ENCODE measurements at places on chromosomes 6 and 20.

- DNase-seq, result no peak
Measured at GRCh38 chr20:49799698-49800097, 12.9 kb upstream of the SLC9A8 start.

DNA sequence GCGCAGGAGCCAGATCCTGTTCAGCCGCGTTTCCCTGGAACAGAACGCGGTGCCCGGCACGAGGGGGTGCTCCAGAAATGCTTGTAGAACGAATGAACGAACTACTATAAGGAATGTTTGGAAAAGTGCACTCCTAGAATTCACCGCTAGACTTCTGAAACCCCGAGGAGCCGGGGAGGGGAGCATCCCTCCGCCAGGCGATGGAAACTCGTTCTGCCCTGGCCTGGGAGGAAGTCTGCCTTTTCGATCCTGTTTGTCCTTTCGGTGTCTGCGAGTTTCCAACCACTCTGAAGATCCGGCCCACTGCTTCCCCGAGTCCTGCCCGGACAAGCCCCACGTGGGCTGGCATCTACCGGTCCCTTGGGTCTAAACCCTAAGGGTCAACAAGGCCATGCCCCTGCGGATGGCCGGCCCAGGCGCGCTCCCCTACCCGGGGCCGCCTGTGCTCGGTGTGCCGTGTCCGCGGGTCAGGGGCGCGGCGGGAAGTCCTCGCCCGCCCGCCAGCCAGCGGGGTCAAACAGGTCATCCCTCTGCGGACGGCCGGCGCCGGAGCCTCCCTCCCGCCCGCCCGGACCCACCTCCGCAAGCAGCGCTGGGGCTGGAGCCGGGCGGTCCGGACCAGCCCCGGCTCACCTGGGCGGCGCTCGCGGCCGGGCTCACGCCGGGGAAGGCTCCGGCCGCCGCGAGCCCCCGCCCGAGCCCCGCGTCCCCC, 526 bp downstream of the SULF2 start:
- DNase-seq, result peak; percentile 3

DNA sequence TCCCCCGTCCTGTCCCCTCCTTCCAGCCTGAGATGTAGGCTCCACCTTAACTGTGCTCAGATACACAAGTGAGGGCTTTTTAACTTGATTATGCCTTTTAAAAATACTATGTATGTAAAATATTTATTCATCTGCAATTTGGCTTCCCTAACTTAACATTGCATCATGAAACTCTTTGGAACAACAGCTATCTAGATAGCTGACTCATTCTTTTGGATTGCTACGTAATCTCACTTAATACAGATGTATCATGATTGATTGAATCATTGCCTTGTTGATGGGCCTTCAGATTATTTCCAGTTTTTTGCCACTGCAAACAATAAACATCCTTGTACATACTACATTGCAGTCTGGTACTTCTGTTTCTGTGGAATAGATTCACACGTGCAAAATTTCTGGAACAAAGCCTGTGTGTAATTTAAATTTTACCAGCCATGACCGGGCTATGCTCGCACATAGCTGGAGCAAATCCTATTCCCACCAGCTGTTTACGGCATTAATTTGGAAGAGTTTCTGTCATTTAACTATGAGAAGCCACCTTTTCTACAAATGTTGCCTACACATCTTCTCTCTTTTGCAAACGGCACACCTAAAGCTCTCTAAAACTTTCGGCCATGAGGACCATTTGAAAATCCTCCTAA, 6.5 kb downstream of the PRND start:
- DNase-seq, result no peak

- no peak for DNase-seq
Measured at GRCh38 chr6:166637812-166638572, 10.9 kb upstream of the RPS6KA2 start.

DNA sequence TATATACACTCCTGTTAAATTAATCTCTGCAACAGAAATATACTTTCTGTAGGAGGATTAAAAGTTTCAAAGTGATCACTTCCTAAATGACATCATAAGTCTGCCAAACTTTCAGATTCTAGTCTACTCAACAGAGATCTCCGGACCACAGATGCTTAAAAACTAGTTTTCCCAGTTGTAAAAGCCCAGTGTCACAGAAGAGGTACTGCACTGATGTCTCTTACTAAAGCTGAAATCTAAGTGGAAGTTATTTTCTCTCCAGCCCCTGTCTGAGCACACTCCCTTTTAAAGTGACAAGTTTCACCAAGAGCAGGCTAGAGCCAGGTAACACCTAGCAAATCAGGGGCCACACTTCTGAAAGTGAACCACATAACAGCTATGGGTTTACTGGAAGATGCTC, 71.6 kb upstream of the DST start:
- no peak for DNase-seq

DNA sequence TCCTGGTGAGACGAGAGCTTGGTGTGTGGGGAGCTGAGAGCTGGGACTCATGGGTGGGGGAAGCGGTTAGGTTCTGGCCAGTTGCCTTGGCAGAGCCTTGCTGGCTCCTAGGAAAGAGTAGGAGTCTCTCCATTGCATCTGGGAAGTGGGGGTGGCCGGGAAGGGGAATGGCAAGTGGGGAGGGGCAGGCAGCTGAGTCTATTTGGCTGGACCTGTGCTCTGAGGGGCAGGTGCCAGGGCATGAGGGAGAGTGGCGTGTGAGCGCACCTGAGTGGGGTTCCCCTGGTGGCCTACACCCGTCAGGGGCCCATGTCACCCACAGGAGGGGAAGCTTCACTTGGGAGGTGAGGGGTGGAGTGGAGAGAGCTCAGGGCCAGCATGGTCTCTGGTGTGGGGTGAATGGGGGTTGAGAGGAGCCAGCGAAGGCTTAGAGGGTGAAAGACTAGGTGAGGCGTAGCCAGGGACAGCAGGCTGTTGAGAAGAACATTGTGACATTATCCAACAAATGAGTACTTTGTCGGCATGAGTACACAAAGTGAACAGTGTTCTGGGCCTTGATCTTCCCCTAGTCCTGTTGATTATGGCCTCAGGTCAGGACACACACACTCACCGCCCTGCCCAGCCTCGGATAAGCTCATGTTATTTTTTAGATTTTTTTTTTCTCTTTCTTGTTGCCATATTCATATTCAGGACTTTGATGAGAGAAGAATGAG, 59.8 kb downstream of the FAM120B start:
- DNase-seq, result no peak

DNA sequence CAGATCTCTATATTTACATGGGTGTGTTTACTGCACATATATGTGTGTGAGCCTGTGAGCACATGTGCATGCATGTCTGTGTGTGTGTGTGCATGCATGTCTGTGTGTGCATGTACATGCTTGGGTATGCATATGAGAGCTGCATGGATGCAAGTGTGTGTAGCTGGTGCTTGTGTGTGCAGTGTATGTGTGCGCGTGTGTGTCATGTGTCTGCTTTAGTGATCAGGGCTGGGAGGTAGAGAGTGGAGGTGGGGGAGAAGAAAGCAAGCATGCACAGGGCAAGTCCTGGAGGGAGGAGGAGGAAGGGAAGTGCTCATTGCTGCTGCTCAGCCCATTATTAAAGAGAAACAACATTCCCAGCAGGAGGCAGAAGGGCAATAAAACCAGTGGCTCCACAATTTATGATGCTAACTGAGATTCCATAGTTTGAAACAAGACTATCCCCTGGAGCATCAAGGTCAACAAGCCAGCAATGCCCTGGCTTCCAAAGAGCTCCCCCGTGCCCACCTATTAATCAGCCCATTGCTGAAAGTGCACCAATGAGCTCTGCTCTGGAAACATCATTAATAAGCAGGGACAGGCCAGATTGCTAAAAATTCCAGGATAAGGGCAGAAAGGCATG, 414.0 kb downstream of the MAFB start:
- no peak for DNase-seq

GRCh38 chr6:46637145-46637544, 15.5 kb downstream of the CYP39A1 start:
- DNase-seq, result no peak

DNA sequence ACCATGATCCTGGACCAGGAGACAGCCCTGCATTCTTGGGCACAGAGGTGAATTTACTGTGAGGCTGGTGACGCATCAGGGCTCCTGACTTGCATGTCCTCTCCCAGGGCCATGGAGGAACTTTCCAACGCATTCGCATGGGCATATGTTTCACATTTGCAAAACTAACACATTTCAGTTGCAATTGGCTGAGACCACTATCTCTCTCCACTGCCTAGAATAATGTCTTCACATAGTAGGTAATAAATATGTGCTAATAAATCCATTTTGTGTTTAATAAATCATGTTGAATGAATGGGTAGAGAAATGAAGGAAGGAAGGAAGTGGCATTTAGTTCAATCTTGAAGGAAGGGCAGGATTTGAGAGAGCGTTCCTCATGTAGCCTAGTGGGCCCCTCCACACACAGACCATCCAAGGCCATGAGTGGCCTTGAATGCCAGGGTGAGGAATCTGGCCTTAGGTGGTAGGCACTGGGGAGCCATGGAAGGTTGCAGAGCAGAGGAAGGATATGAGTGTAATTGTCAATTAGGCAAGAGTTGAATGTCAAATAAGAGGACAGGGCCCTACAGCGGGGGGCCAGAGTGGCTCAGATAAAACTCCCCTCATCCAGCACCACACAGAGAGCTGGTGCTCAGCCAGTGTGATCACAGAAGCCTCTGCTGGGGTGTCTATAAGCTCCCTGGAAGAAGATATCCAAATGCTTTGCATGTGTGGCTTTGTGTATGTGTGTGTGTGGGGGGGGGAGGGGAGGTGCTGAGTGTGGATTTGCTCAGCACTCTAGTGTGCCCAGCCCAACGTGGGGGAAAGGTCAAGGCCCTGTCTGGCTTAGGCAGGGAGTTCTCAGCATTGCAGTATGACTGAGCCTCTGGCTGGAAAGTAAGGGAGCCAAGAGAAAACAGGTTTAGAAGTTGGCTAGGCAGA, 30.9 kb upstream of the CCN5 start:
- no peak for DNase-seq

DNA sequence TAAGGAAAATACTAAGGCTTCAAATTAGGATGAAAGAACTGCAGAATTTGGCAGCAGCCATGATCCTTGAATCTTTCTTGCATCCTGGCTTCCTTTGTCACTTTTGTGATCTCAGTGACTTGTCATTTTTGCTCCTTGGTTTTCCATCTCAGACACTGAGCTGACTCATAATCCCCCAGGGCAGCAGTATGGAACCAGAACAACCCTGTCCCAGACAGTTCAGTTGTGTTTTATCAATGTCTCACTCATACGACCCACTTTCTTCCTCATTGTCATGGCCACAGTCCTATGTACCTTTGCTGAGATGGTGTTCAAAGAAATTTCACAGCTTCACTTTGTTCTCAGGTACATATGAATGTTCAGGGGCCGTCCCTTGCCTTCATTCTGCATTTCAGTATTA, 488.5 kb upstream of the BTBD3 start:
- no peak for DNase-seq

GRCh38 chr20:45774945-45775344, 16.7 kb downstream of the WFDC3 start:
- no peak for DNase-seq

- DNase-seq, result no peak
Measured at GRCh38 chr6:104170401-104170800, 689.3 kb downstream of the HACE1 start.

All from DMS153 (cell line).